GM13976 (cell line): ENCODE measurements at places on chromosomes 12 and 14.

DNA sequence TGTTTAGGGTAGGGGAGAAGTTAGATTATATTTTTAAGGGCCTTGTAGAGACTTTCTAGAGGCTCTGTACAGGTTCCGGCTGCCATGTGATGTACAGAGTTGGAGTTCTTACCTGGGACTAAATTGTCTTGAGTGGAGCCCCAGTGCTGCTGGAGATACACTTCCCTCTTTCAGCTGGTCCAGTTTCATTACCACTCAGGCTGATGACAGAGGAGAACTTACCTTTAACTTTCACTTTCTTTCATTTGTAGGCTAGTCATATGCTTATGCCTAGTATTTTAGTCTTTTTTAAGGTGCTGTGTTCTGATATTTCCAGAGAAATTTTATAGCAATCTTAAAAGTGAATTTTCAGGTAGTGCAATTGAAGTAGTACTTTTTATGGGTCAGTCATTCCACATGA is 117.3 kb downstream of the ERC1 start:
- DNase-seq: peak; percentile 67

GRCh38 chr12:72295744-72296143 is 23.6 kb downstream of the TRHDE start:
- DNase-seq: no peak

DNA sequence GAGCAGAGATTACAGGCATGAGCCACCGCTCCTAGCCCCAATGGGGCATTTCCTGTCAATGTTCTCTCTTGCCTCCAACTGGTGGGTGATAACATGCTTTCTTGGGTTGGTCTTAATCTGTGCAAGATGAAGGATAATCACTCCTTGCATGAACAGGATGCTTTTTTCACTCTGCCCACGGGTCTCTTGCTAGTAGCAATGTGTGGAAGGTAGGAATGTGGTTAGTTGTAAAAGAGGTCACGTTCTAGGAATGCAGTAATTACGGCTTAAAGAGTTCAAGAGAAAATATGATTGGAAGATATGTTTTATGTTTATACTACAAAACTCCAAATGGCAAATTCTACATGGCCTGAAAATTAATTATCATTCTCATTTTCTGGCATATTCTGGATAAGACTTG is 10.5 kb downstream of the RNASE10 start:
- no peak for DNase-seq

- DNase-seq: no peak
Measured at GRCh38 chr14:56367416-56367815, 212.2 kb upstream of the TMEM260 start.

GRCh38 chr14:55650992-55651391 is 71.0 kb downstream of the KTN1 start:
- DNase-seq: no peak

DNA sequence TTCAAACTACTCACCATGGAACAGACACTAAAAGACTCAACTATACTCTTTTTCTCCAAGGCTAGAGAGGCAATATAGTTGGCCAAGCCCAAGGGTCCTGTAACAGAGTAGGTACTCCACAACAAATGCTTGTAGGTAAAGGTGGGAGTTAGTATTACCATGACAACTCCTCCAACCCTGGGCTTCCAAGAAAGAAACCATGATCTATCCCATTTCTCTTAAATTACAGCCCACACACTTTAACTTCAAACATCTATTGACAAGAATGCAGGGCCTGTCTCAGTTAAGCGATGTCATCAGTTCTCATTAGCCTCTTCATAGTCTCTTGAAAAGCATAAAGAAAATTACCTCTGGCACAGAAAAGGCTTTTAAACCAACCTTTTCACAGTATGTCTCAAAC is 25.0 kb downstream of the ERH start:
- DNase-seq: no peak

GRCh38 chr14:72332046-72332445 is 399.8 kb downstream of the RGS6 start:
- DNase-seq: no peak

DNA sequence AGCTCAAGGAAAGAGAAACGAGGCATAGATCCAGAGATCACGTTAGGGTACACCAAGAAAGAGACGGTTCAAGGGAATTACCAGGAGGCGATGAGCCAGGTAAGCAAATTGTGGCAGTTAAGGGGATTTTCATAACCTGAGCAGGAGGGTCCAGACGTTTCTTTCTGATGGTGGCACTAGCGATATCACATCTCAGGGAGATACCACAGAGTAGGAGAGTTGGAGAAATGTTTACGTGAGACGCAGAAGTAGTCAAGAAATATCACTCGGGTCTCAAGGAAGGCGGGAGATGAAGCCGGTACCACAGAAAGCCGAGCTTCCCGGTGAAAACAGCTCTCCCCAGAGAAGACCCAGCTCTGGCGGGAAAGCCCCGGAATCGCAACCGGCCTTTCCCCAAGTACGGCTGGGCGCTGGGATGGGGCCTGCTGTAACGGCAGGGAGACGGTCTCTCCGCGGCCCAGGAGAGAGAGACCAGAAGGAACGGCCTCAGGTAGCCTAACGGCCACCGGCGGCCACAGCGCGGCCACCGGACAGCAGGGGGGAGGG is 485 bp downstream of the SENP1 start:
- DNase-seq: no peak

DNA sequence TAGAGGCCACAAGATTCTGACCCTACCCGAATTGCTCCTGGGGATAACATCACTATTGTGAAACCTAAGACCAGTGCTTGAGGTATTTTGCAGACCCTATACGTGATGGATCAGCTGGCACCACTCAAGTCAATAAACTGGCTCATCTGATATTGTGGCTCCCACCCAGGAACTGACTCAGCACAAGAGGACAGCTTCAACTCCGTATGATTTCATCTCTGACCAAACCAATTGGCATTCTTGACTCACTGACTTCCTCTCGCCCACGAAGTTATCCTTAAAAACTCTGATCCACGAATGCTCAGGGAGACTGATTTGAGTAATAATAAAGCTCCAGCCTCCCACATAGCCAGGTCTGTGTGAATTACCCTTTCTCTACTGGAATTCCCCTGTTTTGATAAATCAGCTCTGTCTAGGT is 1036.1 kb upstream of the TMEM132C start:
- no peak for DNase-seq

GRCh38 chr14:63045612-63046320 is 508 bp upstream of the KCNH5 start:
- no peak for DNase-seq

- DNase-seq: no peak
Measured at GRCh38 chr14:39266525-39266870, 32.8 kb downstream of the MIA2 start.

- peak; percentile 9 for DNase-seq
Measured at GRCh38 chr12:102050660-102051430, 10.9 kb downstream of the WASHC3 start.

GRCh38 chr12:87280356-87280755 is 748.8 kb downstream of the C12orf50 start:
- no peak for DNase-seq

DNA sequence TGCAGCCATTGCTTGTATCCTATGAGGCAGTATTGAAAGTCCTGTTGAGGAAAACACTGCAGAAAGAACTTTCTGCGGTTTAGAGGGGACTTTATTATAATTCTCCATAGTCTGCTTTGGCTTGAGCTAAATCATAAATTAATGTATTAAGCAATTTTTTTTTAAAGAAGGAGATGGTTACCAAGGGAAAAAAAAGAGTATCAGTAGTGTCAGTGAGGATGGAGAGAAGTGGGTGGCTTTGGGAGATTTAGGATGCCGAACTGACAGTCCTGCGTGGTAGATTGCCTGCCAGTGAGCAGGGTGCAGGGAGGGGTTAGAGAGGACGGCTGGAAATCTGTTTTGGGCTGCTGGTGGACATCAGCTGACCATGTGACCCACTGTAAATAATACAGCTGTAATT is 96.8 kb downstream of the MYRFL start:
- no peak for DNase-seq

DNA sequence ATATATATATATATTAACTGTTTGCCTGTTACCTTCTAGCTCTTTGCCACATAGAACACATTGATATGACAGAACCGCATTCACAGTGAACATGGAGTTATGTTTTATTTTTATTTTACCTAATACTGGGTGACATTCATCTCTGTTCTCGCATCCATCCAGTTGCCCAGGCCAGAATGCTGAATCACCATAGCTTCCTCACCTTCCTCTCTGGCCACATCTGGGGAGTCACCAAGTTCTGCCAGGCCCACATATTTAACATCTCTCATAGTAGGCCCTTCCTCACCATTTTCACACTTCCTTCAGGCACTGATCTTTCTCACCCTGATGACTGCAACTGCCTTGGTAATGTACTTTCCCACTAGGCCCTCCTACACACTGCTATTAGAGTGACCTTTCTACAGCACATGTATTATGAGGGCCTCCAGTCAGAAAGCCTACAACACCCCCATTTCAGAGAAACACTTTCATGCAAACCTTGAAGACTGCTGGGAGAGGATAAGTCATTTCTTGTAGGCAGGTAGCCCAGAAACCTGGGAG is 106.8 kb downstream of the LGR5 start:
- DNase-seq: no peak
